Mesothelial cell of epicardium (in vitro differentiated cells): ENCODE measurements at places on chromosomes 1 and 21. TPM values are rescaled to one million over a fixed set of nuclear protein-coding genes. Genes with fewer than 3 reads are reported as not detected.

GRCh38 chr1:17187051-17187450 is 17.9 kb upstream of the PADI1 start:
- DNase-seq = no peak

GRCh38 chr1:37393173-37394120 is 80.9 kb upstream of the ZC3H12A start:
- no peak for DNase-seq

GRCh38 chr1:88680911-88681622 is 3.0 kb upstream of the PKN2 start:
- no peak for DNase-seq

Gene PPIH
- total RNA-seq = 42.5 to 44.1 TPM (median 43.3 TPM) in 3 replicates

Gene PRAMEF15
- not detected in 3 replicates for total RNA-seq

Gene CFHR3
- 0.38 to 0.93 TPM (median 0.42 TPM) in 3 replicates for total RNA-seq

Gene OVAAL
- total RNA-seq = not detected in 3 replicates

DNA sequence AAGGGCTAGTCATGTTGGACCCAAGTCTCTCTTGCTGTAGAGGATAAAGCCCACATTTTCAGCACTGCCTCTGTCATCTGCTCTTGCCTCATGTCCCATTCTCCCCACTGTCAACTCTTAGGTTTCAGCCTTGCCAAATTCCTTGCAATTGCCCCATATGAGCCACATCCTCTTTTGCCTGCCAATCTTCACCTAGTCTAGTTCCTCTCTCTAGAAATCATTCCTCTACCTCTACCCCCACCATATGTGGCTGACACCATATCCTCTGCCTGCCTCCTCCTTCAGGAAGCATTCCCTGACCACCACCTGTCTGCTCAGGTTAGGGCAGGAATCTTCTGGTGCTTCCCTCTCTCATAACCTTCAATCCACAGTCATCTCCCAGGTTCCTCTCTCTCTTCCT is 38.2 kb downstream of the SLC9A1 start:
- no peak for DNase-seq

DNA sequence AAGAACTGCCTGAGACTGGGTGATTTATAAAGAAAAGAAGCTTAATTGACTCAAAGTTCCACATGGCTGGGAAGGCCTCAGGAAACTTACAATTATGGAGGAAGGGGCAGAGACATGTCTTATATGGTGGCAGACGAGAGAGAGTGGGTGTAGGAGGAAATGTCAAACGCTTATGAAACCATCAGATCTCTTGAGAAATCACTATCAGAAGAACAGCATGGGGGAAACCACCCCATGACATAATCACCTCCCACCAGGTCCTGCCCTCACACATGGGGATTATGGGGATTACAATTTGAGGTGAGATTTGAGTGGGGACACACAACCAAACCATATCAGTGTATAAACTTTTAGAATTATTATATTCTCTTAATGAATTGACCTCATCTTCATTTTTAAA is 335.9 kb upstream of the DPYD start:
- no peak for DNase-seq

Gene PRKAA2
- total RNA-seq = 5.3 to 5.7 TPM (median 5.6 TPM) in 3 replicates

Gene HTR1D
- 0.09 to 0.18 TPM in 2 of 3 replicates, not detected in the other for total RNA-seq

GRCh38 chr1:217881607-217882332 is 250.6 kb downstream of the SPATA17 start:
- DNase-seq = no peak

Gene OR2T33
- not detected in 3 replicates for total RNA-seq

Gene PPIAL4G
- total RNA-seq = 0.13 TPM in 1 of 3 replicates, not detected in the others

Gene LCE2C
- total RNA-seq = not detected in 3 replicates

DNA sequence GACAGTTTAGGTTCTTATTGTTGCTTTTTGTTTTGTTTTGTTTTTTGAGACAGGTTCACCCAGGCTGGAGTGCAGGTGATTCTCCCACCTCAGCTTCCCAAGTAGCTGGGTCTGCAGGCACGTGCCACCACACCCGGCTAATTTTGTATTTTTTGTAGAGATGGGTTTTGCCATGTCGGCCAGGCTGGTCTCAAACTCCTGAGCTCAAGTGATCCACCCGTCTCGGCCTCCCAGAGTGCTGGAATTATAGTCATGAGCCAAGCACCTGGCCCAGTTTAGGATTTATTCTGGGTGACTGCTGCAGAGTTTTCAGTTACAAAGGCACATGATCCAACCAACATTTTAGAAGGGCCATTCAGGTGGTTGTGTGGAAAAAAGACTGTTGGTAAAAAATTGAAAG is 102.0 kb downstream of the SPAG17 start:
- DNase-seq = no peak

Gene KIF21B
- total RNA-seq = 6.5 to 7.0 TPM (median 6.9 TPM) in 3 replicates

DNA sequence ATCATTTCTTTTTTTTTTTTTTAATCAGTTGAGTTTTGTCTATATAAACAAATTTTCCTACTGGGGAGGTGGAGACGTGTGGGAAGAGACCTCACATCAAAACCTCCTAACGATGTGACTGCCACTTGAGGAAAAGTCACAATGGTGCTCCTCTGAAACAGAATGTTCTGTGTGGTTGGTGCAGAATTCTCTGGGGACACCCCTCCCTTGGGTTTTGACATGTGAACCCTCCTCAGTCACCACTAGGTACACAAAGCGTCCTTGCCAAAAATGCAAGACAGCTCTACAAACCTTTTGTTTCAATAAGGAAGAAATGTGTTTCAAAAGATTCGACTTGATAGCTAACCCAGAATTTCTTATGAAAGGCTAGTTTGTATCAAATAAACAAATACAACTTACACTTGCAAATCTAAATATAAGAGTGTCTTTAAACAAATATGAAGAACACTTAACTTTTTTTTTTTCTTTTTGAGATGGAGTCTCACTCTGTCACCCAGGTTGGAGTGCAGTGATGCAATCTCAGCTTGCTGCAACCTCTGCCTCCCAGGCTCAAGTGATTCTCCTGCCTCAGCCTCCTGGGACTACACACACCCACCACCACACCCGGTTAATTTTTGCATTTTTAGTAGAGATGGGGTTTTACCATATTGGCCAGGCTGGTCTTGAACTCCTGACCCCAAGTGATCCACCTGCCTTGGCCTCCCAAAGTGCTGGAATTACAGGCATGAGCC is 9.3 kb downstream of the SLC25A24 start:
- DNase-seq = no peak

Gene SLC1A7
- 0.09 TPM in 1 of 3 replicates, not detected in the others for total RNA-seq

- no peak for DNase-seq
These were observed 44.9 kb downstream of the PAFAH2 start for GRCh38 chr1:25952841-25953401.

Gene SPATA21
- 0.16 to 0.20 TPM in 2 of 3 replicates, not detected in the other for total RNA-seq

Gene CHODL
- total RNA-seq = 0.72 to 0.95 TPM (median 0.90 TPM) in 3 replicates

Gene SORT1
- 39.1 to 45.5 TPM (median 40.6 TPM) in 3 replicates for total RNA-seq

- no peak for DNase-seq
These were observed 244.6 kb upstream of the NEGR1 start for GRCh38 chr1:72526926-72527325.

DNA sequence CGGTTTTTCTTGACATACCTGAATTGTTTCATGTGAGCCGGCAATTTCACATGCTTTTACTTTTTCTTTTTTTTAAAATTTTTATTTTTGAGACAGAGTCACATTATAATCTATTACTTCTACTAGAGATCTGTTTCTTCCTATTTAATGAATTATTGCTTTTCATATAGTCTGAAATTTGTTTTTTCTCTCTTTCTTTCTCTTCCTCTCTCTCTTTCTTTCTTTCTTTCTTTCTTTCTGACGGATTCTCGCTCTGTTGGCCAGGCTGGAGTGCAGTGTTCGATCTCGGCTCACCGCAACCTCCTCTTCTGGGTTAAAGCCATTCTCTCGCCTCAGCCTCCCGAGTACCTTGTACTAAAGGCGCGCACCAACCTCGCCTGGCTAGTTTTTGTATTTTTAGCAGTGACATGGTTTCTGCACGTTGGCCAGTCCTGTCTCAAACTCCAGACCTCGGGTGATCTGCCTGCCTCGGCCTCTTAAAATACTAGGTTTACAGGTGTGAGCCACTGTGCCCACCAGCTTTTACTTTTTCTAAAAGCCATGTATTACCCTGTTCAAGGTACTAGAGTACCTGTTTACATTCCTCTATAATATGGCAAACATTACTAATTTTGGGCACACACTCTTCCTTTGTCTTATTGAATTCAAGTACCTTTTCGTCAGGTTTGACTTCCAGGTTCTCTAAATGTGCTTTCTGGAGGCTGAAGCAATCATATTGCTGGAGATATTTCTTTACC is 86.5 kb upstream of the RHOU start:
- no peak for DNase-seq

Gene SMG5
- 99.8 to 105 TPM (median 103 TPM) in 3 replicates for total RNA-seq

DNA sequence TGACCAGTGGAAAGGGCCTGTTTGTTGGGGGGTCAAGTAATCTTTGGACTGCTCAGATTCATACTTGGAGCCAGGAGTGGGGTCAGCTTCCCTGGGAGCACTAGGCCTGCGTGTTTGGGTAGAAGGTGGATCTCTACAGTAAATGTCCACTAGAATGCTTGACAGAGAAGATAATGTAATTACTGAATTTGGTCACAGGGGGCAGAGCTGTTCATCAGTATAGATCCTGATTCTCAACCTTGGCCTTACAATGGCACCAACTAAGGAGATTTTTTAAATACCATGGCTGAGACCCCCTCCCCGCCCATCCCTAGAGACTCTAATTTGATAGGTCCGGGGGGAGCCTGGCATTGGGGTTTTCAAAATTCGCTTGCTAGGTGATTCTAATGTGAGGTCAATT is 217.5 kb upstream of the PLXNA2 start:
- DNase-seq = no peak

DNA sequence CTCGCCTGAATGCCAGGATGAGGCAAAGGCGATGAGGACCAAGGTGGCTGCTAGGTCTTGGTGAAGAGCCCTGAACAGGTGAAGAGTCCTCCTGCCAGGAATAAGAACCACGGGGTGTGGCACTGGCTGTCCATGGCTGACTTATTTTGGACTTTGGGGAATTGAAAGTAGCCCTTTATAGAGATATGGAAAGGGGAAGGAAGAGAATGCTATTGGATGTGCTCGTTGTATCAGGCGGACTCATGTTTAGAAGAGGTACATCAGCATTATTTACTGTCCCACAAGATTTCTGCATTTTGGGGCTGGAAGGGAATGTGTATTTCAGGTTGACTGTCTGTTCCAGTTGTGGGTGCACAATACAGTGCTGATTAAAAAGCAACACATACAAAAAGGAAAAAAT is 465.8 kb downstream of the DSCAM start:
- DNase-seq = no peak

DNA sequence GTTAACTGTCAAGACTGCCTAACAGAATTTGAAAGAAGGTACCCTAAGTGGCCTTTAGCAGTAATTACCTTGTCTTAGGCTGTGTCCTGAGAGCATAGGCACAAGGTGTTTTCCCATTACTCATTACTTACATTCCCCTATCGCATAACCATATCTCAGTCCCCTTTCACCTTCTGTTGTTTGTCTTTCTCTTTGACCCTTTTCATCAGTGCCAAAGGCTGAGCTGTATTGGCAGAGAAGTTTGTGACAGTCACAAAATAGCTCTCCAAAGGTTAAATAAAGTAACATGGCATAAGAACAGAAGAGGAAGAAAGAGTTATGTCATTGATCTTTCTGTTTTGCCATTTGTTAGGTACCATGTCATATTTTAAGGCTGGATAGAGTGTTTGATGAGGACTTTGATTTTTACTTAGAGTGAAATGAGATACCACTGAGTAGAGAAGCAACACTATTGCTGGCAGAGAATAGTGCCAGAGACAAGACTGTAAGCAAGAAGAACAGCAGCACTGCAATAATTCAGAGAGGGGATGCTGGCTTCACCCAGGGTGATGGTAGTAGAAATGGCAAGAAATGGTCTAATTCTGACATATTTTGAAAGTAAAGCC is 497.8 kb downstream of the TTLL7 start:
- DNase-seq = no peak

DNA sequence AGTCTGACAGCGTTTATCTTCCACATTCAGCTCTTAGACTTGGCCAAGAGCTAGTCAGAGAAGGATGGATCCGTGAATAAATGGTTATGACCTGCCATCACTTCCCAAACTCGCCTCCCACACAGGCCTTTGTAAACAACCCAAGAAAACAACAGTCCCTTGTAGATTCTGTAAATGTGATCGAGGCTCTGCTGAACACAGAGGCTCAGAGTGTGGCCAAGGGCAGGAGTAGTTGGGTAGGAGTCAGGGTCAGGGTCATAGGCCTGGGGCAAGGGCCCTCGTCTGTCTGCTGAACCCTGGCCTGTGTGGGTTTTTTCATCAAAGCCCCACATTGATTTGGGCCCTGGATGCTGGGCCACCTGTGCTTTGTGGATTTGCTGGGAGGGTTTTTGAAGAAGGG is 32.7 kb downstream of the NCMAP start:
- no peak for DNase-seq

GRCh38 chr1:162390396-162391185 is 9.1 kb downstream of the C1orf226 start:
- DNase-seq = no peak

Gene TSPEAR
- 0.09 to 0.11 TPM (median 0.11 TPM) in 3 replicates for total RNA-seq

- no peak for DNase-seq
These were observed 1.2 kb downstream of the GBP6 start for GRCh38 chr1:89364954-89365550.

GRCh38 chr1:32337855-32338636 is 2.0 kb upstream of the MARCKSL1 start:
- DNase-seq = no peak

DNA sequence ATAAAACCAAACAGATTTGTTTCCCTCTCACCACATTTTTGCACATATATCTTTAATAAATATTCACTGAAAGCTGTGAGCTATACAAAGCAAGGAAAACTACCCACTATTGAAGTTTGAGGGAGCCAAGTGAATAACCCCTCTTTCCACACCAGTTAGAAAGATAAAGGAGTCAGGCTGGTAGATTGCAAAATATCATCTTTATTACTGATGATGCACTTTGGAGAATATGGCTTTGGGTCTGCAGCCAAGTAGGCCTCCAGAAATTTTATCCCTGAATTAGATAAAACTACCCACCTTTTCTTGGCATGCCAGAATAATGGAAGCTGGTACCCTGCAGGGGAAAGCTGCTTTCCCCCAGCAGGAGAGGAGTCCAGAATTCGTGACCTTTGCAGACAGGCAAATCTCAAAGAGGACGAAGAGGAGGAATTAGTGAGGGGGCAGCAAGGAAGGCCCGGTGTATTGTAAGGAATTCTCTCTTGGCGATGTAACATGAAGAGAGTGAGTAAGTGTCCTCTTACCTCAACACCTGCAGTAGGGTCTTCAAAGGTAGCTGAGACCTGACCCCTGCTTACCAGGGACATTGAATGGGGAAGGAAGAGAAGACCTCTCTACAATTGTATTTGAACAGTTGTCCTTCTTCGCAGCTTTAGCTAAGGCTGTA is 84.7 kb downstream of the LRRC8D start:
- DNase-seq = no peak

Gene RAB3B
- total RNA-seq = 3.8 to 4.0 TPM (median 3.9 TPM) in 3 replicates

DNA sequence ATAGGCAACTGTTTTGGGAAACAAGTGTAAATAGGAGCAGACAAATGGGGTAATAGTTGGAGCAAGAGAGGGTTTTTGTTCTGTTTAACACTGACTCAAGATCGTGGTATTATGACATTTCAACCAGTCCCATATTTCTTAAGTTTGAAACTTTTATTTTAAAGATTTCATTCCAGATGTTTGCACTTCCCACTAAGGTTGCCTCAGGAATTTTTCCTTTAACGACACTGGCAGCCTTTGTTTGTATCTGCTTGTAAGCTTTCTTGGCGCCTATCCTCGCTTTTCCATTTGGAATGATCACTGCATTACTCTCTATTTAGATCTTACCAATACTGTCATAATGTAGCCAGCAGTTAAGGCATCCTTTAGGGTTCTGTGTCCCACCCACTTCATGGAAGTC is 67.7 kb downstream of the ALG6 start:
- no peak for DNase-seq
